Tibial nerve (tissue), 4 donors: ENCODE measurements at places on chromosomes 6 and 20.

GRCh38 chr6:143804835-143805239, 38.3 kb upstream of the LTV1 start:
- no peak for DNase-seq

GRCh38 chr6:37150314-37150713, 19.6 kb upstream of the PIM1 start:
- DNase-seq = no peak

GRCh38 chr6:154156135-154156896, 117.3 kb downstream of the OPRM1 start:
- DNase-seq = no peak

DNA sequence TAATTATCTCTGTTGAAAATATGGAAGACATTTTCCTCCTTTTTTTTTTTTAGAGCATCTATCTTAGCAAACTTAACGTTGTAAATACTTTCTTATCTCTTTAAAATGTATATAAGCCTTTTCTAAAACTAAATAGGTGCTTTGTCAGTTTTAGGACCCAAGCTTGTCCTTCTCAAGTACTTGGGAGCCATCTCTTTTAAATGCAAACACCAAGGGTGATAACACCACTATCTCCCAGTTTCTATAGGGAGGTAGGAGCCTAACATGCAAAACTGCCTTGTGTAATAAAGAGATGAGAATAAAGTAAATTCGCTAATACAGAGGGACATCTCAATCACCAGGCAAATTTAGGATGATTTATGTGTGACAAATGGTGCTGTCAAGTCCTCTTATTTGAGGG, 157.0 kb upstream of the FAM83B start:
- no peak for DNase-seq

- DNase-seq = no peak
Observed at GRCh38 chr20:370977-371754, 9.4 kb upstream of the TRIB3 start.

DNA sequence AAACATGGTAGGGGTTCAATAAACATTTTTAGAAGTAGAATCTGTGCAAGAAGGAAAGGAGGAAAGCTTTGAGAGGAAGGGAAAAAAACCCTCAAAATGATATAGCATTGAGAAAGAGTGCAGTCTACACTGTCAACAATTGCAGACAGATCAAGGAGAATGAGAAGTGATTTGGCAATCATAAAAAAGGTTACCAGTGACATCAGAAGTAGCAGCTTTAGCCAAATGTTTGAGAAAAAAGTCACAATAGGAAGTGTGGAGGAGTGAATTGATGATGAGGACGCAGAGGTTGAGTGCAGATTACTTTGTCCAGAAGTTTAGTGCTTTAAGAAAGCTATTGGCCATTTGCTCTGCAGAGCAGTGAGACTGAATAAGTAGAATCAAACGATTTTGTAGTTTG, 155.0 kb downstream of the GJA1 start:
- DNase-seq = no peak

- DNase-seq = no peak
Observed at GRCh38 chr20:62603021-62603906, 39.0 kb upstream of the SLCO4A1 start.

- DNase-seq = no peak
Observed at GRCh38 chr6:106446287-106446885, 85.9 kb downstream of the CRYBG1 start.

- DNase-seq = no peak
Observed at GRCh38 chr6:56856036-56856580, 98.8 kb upstream of the BEND6 start.

- no peak for DNase-seq
Observed at GRCh38 chr20:37382482-37383120, 36.7 kb downstream of the SRC start.

DNA sequence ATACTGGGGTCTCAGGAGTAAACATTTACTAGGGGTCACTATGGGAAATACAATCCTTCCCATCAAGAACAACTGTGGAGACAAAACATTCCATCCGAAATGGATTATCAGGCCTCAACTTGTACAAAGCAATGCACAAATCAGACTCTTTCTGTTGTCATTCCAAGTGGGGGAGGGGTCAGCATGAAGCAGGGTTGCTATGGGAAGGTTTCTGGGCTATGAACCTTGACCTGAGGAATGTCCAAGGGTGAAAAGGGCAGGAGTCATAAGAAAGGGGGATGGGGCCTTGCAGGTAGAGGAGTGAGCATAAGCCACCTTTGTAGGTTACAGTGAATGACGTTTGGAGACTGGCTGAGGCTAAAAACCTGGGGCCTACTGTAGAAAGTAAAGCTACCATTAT, 3.1 kb downstream of the METTL24 start:
- DNase-seq = no peak

GRCh38 chr20:55456316-55456940, 548.9 kb downstream of the CBLN4 start:
- no peak for DNase-seq

DNA sequence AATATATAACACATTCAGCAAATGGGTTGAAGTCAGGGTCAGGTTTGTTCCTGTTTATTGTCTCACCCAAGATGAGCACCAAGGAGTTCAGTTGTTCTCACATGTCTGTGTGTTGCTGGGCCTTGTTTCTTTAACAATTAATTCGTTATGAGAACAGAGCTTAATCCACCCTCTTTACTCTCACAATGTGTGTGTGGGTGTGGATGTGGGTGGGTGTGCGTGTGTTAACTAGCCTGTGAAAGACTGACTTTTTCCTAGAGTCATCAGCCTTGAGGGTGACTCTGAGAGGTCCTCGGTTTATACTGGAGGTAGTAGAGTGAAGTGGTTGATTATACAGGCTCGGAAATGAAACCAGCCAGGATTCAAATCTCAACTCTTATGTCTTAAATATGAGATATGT, 672.1 kb downstream of the MAFB start:
- no peak for DNase-seq

GRCh38 chr6:17281100-17281496, at the start of gene RBM24:
Gene RBM24 (plus strand): TSS chr6:17281361. CDS start chr6:17281582, 221 bp downstream.
- peak; percentile 21 for DNase-seq

GRCh38 chr6:159642481-159642880, 50.6 kb downstream of the SOD2 start:
- DNase-seq = no peak

- no peak for DNase-seq
Observed at GRCh38 chr20:35192118-35192872, 20.4 kb downstream of the PROCR start.

DNA sequence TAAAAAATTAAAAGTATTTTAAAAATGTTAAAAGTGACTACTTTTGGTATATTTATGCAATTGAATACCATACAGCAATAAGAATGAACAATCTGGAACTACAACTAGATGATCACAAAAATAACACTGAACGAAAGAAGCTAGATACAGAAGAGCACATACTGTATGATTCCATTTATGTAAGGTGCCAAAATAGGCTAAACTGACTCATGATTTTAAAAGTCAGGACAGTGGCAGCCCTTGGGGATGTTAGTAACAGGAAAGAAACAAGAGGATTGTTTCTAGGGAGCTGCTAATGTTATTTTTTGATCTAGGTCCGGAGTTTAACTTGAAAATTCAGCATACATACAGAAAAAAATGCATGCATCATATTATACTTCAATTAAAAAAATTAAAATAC, 42.3 kb downstream of the KIF13A start:
- no peak for DNase-seq

- DNase-seq = no peak
Observed at GRCh38 chr6:97726378-97726777, 443.4 kb upstream of the MMS22L start.

- no peak for DNase-seq
Observed at GRCh38 chr20:1982686-1983085, 11.2 kb downstream of the PDYN start.

- no peak for DNase-seq
Observed at GRCh38 chr6:41186031-41186562, 14.9 kb downstream of the TREML2 start.

DNA sequence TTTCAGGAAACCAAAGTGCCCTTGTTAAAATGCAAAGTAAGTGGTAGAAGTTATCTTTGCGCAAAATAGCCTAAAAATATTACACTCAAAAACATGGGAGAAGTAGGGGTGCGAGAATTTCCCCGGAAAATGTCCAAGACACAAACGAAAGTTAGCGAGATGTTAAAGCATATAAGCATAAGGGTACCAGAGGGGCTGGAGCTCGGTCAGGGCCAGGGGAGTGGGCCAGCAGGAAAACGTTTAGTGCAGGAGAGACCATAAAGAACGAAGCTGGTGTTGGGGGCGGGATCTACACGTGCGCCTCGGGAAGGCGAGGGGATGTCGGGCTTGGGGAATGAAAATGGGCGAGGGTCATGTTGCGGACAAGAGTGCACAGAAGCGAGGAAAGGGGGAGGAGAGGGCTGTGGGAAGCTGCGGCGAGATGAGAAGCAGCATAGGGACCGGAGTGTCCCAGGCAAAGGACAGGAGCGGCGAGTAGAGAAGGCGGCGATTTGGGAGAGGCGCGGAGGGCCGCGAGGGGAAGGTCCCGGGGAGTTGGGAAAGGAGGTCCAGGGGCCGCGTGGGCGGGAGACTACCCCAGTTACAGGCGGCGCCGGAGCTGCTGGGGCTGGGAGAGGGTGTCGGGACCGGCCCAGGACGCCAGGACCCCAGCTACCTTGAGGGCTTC, 600 bp downstream of the XPO5 start:
- no peak for DNase-seq

- DNase-seq = no peak
Observed at GRCh38 chr20:41110012-41110411, 27.3 kb upstream of the PLCG1 start.

DNA sequence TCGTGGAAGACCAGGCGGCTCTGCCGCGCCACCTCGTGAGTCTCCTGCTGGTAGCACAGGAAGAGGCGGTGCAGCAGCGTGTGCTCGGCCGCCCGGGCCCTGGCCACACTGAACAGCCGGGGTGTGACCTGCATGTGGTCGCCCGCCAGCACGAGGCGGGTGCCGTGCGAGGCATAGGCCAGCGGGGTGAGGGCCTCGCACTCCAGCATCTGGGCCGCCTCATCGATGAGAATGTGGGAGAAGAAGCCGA, 7.0 kb downstream of the HELZ2 start:
- no peak for DNase-seq

- peak; percentile 61 for DNase-seq
Observed at GRCh38 chr6:29965873-29966601, 23.7 kb downstream of the HLA-A start.

GRCh38 chr20:16280219-16280618, 293.0 kb downstream of the KIF16B start:
- DNase-seq = no peak

DNA sequence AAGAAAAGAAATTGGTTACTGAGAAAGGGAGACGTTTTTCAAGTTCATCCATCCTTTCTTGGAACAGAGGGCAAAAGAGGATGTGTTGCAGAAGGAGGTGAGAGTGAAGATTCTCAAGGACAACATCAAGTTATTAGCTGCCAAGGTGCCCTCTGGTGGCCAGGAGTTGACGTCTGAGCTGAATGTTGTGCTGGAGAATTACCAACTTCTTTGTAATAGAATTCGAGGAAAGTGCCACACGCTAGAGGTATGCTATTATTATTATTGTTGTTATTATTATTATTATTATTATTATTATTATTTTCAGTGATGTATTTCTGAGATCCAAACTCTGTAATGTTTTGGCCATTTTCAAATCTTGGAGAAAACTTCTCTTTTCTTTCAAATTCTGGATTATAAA, 197.0 kb downstream of the UTRN start:
- DNase-seq = peak; percentile 90

GRCh38 chr20:41064377-41064776, 35.8 kb downstream of the TOP1 start:
- DNase-seq = no peak

DNA sequence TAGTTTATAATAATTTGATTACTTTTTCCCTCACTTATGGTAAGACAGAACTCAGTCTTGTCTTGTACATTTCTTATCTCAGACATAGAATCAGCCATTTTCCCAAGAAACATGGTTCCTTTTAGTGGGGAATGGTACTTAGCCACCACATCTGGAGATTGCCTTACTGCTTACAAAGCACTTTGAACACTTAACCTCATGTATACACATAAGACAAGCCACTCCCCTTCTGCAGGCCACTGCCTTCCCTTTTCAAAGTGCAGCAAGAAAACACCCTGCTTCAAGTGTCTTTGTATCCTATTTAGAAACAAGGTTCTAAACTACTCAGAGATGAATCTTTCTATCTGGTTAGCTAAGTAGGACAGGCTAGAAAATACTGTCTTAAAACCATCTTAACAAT, 159.2 kb downstream of the UBE3D start:
- no peak for DNase-seq

DNA sequence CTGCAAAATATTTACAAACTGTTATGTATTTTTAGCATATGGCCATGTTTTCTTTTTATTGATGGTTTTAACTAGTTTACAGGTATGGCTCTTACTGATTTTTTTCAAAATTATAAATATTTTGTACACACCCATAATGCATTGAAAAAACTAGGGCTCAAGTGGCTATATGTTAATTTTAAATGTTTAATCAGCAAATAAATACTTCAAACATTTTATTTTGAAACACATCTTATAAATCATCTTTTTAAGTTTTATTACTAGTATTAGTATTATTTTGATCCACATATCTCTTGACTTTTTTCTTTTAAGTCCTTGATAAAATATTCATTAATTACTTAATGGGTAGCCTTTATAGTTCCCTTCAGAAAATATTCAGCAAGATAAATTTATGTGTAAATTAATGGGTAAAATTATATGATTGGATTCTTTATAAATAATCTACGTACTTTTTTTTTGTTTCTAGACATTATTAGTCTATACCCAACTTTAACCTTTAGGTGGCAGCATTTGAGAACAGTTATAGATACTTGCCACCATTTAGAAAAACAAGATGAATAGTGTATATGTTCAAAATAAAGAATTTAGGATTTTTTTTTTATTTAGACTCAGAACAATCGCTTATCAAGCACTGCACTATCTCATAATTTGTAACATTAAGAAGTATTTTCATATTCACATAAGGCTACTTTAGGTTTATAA, 241.9 kb downstream of the ADGRB3 start:
- DNase-seq = no peak

- DNase-seq = no peak
Observed at GRCh38 chr6:123462152-123462551, 174.6 kb downstream of the TRDN start.

DNA sequence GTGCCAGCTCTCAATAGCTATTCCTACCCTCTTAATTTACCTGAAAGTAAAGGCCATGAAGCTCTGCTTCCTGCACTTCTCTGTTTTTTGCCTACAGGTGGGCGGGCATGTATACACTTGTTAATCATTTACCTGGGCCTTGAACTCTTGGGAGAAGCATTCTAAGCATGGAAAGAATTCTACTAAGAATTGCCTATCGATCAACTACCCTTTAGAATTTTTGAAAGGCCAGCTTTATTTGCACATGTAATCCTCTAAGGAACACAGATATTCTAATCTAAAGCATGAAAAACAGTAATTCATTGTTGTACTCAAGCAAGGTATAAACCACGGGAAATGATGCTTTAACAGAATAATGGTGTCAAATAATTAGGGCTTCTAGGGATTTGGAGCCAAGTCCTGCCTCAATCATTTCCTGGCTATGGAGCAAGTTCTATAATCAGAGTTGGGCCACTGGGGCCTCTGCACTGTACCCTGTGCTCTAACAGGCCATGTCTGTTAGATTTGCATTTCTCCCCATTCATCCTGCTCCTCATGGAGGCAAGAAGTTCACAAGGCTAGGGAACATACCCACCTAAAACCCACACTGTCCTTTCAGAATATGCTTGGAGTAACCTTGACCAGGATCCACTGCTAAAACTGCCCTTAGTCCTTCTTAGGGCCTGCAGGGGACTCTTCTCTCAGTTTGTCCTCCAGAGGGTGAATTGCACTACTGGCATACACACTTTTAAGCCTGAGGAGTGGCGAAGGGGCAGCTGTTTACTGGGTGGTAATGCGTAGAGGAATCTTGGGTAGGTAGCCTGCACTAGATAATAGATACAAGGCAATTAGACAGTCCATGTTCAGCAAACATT, 276.4 kb upstream of the JAG1 start:
- DNase-seq = no peak
